WTC11 (cell line): ENCODE measurements at places on chromosomes 2 and 18. TPM values are rescaled to one million over a fixed set of nuclear protein-coding genes. Genes with fewer than 3 reads are reported as not detected.

DNA sequence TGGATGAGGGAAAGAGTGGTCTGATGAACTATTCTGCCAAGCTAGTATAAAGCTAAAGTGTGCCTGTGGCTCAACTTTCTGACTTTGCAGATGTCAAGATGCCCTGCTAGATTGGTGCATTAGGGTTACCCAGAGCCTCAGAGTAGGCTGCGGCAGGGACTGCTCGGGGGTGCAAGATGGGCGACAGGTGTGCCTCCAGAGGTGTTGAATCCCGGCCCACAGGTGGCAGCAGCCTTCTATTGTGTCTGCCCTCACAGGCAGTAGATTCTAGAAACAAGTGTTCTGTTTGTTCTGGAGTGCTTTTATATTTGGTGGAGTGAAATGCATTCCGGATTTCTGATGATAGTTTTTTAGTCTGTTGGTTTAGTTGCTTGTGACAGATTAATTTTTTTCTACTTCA is 131.6 kb upstream of the IL1R2 start:
- DNase-seq: peak; percentile 36

DNA sequence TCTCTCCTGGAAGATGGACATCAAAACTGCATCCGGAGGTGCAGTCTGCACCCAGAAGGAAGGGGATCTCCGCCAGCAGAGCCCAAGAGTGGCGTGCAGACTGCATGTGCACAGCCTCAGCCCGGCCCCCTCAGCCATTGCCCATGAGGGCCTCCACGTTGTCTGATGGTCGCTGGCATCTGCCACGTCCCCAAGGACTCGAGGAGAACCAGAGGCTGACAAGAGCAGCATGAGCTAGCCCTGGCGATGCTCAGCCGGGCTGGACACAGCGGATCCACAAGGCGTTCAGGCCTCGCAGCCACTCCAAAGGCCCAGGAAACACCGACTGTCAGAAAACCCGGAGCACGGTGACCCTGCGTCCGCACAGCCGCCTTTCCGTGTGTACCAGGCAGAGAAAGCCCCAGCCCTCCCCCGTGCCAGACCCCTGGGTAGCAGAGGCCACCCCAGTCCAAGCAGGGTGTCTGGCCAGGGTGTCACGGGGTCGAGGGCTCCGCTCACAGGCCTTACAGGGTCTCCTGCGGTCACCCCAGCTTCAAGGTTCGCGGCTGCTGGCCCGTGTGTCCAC is 48.3 kb downstream of the SLC66A2 start:
- no peak for DNase-seq

DNA sequence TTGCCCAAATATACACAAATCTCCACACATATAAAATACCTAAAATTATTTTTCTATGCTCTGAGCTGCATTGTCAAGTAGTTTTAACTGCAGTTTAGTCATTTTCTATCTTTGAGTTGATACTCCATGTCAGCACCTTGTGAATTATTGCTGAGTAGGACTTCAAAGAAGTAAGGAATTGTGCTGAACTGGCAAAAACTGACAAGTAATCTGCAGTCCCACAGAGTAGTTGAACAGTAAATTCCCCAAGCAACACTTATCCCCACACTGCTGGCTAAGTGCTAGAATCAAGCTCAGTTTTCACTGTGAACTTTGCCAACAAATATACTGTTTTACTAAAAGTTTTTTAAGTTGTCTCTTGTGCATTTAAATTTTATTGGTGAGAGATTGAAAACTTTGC is 141.8 kb upstream of the ST6GAL2 start:
- DNase-seq: no peak

GRCh38 chr18:73646772-73647171 is 500.9 kb downstream of the FBXO15 start:
- DNase-seq: no peak

DNA sequence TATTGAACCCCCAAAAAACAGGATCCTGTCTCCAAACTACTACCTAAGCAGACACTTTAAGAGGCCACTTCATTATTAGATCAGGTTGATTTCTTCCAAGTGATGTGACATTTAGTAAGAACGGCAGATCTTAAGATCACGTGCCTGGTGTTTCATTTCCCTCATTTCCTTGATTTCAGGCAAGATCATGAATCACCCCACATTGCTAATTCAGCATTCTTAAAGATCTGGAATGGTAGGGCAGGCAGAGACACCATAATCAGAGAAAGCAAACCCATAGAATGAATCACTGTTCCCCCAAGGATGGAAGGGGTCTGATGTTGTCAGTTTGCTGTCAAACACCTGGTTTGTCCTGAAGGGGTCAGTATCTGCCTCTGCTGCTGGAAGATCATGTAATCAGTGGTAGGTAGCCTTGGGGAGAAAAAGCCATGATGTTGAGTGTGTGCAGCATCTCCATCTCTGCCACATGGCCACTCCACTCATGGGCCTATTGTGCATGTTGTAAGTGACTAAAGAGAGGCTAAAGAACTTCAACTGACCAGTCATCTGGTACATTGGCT is 133.9 kb downstream of the ARHGAP15 start:
- peak; percentile 19 for DNase-seq

GRCh38 chr2:177329064-177329463 is 63.5 kb upstream of the AGPS start:
- no peak for DNase-seq

- DNase-seq: no peak
Observed at GRCh38 chr2:85434696-85435095, 16.2 kb downstream of the SH2D6 start.

- DNase-seq: no peak
Observed at GRCh38 chr2:43977677-43978375, 18.0 kb downstream of the LRPPRC start.

GRCh38 chr18:41917181-41917580 is 37.9 kb upstream of the PIK3C3 start:
- no peak for DNase-seq

DNA sequence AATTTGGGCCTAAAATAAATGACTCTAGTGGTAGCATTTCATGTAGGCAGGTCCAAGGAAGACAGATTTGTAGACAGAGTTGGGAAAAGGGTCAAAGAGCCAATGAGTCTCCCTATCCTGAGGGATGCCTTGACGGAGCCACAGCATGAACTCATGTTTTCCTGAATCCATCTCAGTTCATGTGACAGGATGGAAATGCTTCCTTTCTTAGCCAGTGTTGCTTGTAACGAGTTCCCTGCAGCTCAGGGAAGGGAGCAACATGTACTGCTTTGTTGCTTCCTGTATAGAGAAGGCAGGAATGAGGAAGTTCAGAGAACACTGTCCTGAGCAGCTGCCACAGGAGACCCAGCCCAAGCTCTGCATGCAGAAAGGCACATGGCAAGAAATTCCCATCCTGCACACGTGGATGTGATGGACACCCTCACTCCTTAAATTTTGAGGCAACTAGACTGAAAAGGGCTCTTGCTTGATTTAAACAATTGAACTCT is 27.9 kb downstream of the TMEM17 start:
- no peak for DNase-seq

GRCh38 chr18:6866552-6867085 is 137.1 kb downstream of the ARHGAP28 start:
- no peak for DNase-seq

GRCh38 chr18:55014095-55014494 is 54.8 kb upstream of the CCDC68 start:
- DNase-seq: no peak

GRCh38 chr2:83142934-83143333 is 1316.1 kb downstream of the SUCLG1 start:
- DNase-seq: no peak

DNA sequence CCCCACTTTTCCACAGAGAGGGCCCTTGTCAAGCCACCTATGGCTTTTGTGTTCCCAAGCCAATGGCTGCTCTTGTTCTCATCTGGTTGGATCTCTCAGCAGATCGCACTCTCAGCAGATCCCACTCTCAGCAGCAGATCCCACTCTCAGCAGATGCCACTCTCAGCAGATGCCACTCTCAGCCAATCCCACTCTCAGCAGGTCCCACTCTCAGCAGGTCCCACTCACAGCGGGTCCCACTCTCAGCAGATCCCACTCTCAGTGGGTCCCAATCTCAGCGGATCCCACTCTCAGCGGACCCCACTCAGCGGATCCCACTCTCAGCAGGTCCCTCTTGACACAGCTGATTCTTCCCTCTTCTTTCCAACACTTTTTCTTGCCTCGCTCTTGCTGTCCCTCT is 59.3 kb upstream of the MGAT4A start:
- DNase-seq: no peak

DNA sequence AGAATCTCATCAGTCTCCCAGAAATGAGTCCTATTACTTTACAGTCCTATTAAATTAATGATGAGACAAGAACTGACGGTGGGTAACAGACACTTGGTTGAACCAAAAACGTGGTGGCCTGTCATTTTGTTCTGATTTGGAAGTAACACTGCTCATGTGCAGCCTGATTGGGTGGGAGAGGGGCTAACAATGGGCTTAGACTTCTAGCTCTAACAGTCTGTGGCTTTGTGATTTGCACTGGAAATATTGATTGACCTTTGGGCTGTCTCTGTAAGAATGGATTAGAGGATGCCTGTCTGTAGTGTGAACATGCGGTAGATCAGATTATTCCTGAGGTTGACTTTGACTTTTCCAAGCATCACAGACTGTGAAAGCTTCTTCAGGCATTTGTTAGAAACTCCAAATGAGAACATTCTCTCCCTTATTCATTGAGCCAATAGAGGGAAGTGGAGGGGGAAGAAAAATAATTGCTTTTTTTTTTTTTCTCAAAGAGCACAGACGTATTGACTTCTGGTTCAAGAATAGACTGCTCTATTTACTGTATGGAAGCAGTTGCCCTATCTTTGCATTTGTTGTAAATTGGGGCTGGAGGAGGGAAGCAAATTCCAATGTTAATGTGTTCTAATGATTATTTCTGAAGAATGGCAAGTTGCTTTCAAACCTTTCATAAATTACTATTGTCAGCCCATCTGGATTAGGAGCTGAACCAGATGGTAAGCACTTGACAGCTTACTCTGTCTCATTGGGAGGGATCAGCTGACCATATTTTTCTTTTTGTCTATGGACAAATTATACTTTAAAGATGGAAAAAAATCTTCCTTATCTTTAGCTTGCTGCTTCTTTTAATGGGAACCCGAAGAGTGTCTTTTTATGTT is 85.8 kb upstream of the TTN start:
- DNase-seq: no peak

DNA sequence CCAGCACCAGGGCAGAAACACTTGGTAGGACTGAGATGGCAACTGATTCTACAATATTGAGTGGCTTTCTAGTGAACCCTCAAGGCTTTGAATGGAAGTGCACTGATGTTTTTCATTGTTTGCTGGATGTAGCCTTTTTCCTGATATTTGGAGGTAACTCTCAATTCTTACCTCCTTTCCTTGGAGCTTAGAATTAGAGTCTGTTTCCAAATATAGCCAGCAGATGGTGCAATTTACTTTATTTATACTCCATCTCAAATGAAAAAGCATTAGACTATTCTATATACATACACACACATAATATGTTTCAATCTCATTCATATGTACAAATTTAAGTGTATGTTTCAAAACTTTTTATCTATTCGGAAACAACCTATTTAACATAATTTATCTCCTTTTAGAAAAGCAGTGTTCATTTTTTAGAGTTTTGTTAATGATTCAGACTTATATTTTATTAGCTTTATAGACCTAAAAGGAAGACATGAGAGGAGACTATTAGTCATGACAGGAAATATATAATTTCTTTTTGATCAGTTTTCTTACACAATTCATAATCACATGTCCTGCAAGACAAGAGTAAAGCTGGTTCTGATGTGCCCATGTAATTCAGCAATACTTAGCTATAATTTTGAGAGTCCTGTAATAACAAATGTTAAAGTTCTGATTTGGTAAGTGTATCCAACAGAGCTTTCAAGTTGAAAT is 124.8 kb downstream of the NUP35 start:
- no peak for DNase-seq

DNA sequence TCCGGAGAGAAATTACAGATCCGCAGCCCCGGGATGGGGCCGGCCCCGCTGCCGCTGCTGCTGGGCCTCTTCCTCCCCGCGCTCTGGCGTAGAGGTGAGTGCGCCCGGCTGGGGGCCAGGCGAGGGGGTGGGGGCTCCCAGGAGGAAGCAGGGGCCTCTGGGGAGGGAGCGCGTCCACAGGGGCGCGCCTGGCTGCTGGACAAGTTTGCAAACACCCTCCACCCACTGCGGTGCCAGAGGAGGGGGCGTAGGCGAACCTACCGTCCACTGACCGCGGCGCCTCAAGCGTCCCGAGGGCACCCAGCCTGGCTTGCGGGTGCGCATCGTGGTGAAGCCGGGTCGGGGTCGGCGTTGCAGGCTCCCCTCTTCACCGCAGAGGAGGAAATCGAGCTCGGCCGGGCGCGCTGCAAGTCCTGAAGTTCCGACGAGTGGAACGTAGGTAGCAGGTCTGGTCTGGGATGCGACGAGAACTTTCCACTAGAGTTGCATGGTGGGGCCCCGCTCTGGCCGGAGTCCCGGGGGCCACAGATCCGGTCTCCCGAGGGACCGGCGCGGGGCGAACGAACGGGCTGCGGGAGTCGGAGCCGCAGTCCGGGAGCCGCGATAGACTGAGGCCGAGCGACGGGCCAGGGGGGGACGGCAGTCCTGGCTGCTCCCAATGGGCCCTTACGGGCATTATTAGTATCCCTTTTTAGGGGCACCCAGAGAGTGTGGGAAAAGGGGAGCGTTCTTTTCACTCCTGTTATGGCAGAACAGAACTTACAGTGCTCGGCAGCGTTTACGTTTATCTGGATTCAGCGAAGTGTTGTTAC is 502 bp downstream of the MERTK start:
- DNase-seq: peak; percentile 57

- no peak for DNase-seq
Observed at GRCh38 chr2:132463719-132464118, 47.1 kb downstream of the GPR39 start.

- no peak for DNase-seq
Observed at GRCh38 chr2:241034490-241035141, 36.2 kb downstream of the SNED1 start.

KDM3A gene
- total RNA-seq: 34.2 to 46.2 TPM (median 45.4 TPM) in 3 replicates

PROKR1 gene
- total RNA-seq: 2.6 to 4.4 TPM (median 2.8 TPM) in 3 replicates

HOXD8 gene
- total RNA-seq: not detected in 3 replicates

CAPG gene
- 117 to 139 TPM (median 131 TPM) in 3 replicates for total RNA-seq

CNDP1 gene
- 0.11 to 0.28 TPM (median 0.25 TPM) in 3 replicates for total RNA-seq

EGR4 gene
- total RNA-seq: 0.09 to 0.14 TPM (median 0.13 TPM) in 3 replicates

FAP gene
- total RNA-seq: 0.21 TPM in 1 of 3 replicates, not detected in the others

NTSR2 gene
- 0.16 TPM in 1 of 3 replicates, not detected in the others for total RNA-seq

SPHKAP gene
- not detected in 3 replicates for total RNA-seq

ZAP70 gene
- 0.61 to 0.73 TPM (median 0.64 TPM) in 3 replicates for total RNA-seq

SPDYA gene
- 0.30 to 0.61 TPM (median 0.46 TPM) in 3 replicates for total RNA-seq

LRATD1 gene
- total RNA-seq: 2.3 to 3.0 TPM (median 2.5 TPM) in 3 replicates

TCF7L1 gene
- 104 to 108 TPM (median 106 TPM) in 3 replicates for total RNA-seq

SCN9A gene
- 7.3 to 9.8 TPM (median 8.2 TPM) in 3 replicates for total RNA-seq

RNU2-63P gene
- 2.5 to 7.7 TPM (median 5.2 TPM) in 3 replicates for total RNA-seq

SERPINB10 gene
- not detected in 3 replicates for total RNA-seq

OTOS gene
- not detected in 3 replicates for total RNA-seq

ALPP gene
- total RNA-seq: 0.14 to 0.20 TPM (median 0.14 TPM) in 3 replicates
